Thoracic aorta (tissue), 2 donors: ENCODE measurements at places on chromosomes 16 and 17. TPM values are rescaled to one million over a fixed set of nuclear protein-coding genes. Genes with fewer than 3 reads are reported as not detected.

HSD3B7 gene
- total RNA-seq: 26.8 TPM

IKZF3 gene
- 4.8 TPM for total RNA-seq

- no peak for DNase-seq
Measured at GRCh38 chr16:85132456-85133289, 20.4 kb upstream of the CIBAR2 start.

HCRT gene
- not detected for total RNA-seq

CDK5R1 gene
- 1.1 TPM for total RNA-seq
